Right renal pelvis (tissue), 4 donors: ENCODE measurements at places on chromosomes 6 and 20.

GRCh38 chr6:21309807-21310221, 283.7 kb upstream of the SOX4 start:
- no peak for DNase-seq

GRCh38 chr6:121590916-121591315, 155.5 kb downstream of the GJA1 start:
- DNase-seq: no peak

- DNase-seq: peak; percentile 61
These were observed 170.6 kb downstream of the LY86 start for GRCh38 chr6:6758915-6759654.

GRCh38 chr20:58531657-58532056, 16.5 kb upstream of the APCDD1L start:
- no peak for DNase-seq

GRCh38 chr6:24910331-24910960, 25.3 kb downstream of the RIPOR2 start:
- DNase-seq: no peak

GRCh38 chr20:60292001-60292520, 333.8 kb downstream of the CDH26 start:
- DNase-seq: no peak

- DNase-seq: no peak
These were observed 143.9 kb downstream of the DTNBP1 start for GRCh38 chr6:15518878-15519277.

DNA sequence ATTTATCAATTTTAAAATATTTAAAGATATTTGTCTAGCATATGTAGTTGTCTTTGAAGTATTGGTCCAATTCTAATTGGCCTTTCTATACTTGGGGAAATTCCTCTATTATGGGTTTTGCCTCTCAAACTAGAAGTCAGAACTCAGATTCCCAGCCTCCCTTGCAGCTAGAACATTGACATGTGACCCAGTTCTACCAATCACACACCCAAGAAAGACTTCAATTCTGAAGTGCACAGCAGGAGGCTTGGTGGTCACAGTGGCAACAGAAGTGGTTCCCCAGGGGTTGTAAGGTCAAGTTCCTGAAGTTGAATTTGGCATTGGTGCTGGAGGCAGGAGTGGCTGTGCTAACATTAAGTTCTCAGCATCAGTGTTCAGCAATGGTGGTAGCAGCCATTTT, 14.8 kb upstream of the FKBP5 start:
- DNase-seq: no peak

DNA sequence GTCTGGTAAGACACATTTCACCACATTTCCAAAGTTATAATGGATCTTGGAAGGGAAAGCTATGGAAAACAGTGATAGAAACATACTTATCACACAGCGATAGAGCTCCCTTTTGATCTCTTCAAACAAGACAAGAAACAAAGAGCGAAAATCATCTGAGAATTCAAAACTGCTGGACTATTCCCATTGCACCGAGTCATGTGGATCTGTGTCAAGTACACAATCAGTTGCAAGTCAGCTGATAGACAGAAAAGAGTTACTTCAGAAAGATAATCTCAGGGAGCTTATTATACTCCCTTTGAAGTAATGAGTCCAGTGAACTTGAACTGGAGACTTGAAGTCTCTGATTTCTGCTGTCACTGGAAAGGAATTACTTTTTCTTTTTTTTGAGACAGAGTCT, 89.7 kb upstream of the GCM1 start:
- DNase-seq: no peak
